ENCODE measurements at places on chromosomes 6 and 20. TPM values are rescaled to one million over a fixed set of nuclear protein-coding genes. Genes with fewer than 3 reads are reported as not detected.

Gene PPP1R3G
- total RNA-seq, result 0.96 TPM

Gene LKAAEAR1
- total RNA-seq, result not detected

Gene NMBR
- not detected for total RNA-seq

Gene SYCP2L
- total RNA-seq, result not detected

Gene GPX6
- not detected for total RNA-seq

Gene JPH2
- total RNA-seq, result 0.16 TPM

Gene TFAP2C
- not detected for total RNA-seq

Gene C6orf52
- total RNA-seq, result 3.9 TPM

Measured in epithelial cell of alveolus of lung (primary cell).